RWPE1 (cell line): ENCODE measurements at places on chromosomes 5 and 9.

GRCh38 chr5:126192226-126192625 lies 231.0 kb upstream of the GRAMD2B start:
- no peak for DNase-seq

DNA sequence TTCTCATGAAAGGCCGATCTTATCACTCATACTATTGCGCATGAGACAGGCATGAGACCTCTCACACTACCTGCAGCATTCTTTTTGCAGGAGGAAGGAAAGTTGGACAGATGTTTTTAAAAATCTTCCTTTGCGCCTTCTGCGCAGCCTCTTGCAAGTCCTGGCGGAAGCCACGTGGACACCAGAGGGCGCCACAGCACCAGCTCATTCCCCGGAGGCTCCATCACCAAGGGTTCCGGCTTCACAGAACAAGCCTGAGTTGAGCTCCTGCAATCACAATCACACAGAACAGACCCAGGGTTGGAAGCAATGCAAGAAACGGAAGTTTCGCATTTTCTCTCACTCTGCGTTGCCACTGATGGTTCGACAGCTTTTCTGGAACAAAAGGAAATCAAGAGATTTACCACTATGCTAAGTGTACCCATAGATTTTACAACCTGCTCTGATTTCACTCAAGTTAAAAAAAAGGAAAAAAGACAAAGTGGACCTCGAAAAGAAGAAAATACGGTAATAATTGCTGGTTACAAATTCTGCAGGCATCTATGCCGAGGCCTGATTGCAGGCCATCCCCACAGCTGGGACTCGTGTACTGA lies 304.7 kb upstream of the MSX2 start:
- peak; percentile 86 for DNase-seq

- no peak for DNase-seq
Measured at GRCh38 chr5:75686480-75686879, 30.8 kb downstream of the POC5 start.

GRCh38 chr5:587403-587802 lies 24.7 kb upstream of the CEP72 start:
- DNase-seq, result no peak

DNA sequence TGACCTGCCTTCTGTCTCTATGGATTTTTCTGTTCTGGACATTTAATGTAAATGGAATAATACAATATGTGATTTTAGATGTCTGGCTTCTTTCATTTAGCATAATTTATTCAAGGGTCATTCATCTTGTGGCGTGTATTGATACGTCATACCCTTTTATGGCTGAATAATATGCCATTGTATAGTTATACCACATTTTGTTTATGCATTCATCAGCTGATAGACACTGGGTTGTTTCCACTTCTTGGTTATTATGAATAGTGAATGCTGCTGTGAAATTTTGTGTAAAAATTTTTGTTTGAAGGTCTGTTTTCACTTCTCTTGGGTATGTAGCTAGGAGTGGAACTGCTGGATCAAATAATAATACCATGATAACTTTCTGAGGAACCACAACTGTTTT lies 298.9 kb downstream of the CCDC171 start:
- DNase-seq, result no peak
